Stimulated activated CD8-positive, alpha-beta memory T cell treated with anti-CD3 and anti-CD28 coated beads, Interleukin-7, amount 100 ng/mL, for 4 hours (primary cell): ENCODE measurements at places on chromosomes 13 and 19.

- no peak for DNase-seq
These were observed 168.4 kb downstream of the ZIC5 start for GRCh38 chr13:99803141-99803540.

DNA sequence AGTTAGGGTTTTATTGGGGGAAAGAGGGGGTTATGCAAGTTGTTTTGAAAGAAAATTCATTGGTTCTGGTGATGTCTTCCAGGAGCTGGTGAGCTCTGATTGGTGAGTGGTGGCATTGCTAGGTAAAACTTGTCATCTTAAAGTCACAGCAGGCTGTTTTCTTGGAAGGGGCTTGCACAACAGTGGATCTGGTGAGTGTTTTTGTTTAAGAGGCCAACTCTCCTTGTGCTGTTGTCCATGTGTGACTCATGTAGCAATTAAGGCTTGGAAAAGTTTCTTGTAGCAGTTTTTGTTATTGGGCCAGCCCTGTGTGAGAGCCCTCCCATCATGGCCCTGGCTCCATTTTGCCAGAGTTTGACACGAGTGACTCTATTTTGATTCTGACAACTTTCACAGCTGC is 109.4 kb downstream of the RFC3 start:
- DNase-seq, result no peak

DNA sequence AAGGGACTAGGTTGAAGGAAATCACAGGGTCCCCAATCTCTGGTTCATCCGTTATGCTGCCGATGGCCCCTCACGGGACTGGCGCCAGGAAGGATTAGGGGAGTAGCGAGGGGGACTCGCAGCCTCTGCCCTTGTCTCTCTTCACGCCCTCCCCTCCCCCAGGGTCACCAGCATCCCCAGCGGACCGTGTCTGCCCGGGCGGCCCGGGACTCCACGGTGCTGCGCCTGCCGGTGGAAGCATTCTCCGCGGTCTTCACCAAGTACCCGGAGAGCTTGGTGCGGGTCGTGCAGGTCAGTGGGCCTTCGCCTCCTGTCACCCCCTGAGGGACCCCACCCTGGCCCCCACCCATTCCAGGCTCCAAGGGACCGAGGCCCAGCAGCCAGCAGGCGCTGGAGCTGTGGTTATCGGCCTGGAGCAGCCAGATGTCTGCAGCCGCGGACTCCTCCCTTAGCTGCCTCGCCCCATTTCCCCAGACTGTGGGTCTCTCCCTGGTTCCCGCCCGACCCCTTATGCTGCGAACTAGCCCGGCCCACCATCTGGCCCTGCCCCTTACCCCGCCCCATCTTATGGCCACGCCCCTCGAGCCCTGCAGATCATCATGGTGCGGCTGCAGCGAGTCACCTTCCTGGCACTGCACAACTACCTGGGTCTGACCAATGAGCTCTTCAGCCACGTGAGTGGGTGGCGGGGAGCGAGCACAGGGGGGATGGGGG is 5.4 kb downstream of the PNPLA6 start:
- DNase-seq, result no peak

DNA sequence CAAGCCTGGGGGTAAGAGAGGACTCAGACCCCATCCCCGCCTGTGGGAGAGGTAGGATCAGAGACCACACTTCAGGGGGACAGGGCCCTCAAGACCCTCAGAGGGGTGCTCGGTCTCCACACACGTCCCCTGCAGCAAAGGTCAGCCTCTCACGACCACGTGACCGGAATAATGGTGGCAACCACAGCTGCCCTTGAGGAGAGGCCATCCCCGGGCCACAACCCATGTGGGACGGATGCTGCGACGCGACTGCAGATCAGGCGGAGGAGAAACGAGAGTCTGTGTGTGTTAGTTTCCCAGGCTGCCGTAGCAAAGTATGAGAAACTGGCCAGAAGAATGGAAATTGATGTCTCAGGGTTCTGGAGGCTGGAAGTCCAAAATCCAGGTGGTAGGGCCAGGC is 8.9 kb downstream of the MED25 start:
- DNase-seq, result no peak

GRCh38 chr13:103067751-103068555 is 1.7 kb upstream of the SLC10A2 start:
- DNase-seq, result no peak

DNA sequence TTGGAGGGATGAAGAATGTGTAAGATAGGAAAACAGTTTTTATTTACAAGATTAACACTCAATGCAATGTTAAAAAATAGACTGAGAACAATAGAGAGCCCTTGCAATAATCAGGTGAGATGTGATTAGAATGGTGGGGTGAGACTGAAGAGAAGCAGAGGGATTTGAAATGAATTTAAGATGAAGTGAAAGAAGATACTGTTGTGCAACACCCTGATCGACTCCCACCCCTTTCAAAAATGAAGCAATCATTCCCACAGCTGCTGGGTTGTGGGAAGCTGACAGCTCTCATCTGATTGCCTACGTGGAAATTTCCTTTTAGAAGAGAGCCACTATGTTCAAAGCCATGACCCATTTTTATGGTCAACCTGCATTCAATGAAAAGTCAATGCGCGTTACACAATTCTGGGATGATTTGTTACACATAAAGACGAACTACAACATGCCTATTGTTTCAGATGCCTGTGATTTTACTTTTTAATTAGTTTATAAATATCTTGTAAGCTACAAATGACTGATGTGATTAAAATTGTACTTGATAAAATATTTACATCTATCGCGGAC is 1374.8 kb downstream of the PCDH9 start:
- no peak for DNase-seq

DNA sequence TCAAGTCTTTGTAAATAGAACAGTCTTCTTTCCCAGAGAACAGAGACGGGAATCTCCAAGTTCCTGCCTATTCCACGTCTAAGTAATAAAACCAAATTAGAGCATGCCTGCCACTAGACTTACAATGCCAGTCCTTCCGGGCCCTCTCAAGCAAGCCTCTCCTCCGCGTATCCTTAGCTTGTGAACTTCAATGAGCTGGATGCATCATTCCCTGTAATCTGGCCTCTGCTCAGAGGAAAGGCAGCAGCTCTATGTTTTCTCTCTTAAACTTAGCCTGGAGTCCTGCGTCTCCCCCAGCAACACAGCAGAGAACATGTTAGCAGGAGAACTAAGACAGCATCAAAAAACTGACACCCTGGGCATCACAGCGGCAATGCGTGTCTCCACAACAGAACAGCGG is 8.2 kb downstream of the NALCN start:
- DNase-seq, result no peak

- DNase-seq, result peak; percentile 55
These were observed 8.2 kb upstream of the ERFL start for GRCh38 chr19:41936416-41936850.

DNA sequence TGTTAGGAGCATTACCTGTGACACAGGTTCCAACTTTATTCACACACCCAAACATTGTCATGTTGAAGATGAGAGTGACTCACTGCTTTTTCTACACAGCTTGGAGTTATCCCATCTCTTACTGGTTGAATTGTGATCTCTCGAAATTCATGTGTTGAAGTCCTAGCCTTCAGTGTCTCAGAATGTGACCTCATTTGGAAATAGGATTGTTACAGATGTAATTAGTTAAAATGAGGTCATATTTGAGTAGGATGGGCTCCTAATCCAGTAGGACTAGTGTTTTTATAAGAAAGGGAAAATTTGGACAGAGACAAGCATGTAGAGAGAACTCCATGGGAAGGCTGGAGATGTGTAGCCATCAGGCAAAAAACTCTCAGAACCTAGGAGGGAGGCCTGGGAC is 142.5 kb downstream of the POSTN start:
- no peak for DNase-seq

DNA sequence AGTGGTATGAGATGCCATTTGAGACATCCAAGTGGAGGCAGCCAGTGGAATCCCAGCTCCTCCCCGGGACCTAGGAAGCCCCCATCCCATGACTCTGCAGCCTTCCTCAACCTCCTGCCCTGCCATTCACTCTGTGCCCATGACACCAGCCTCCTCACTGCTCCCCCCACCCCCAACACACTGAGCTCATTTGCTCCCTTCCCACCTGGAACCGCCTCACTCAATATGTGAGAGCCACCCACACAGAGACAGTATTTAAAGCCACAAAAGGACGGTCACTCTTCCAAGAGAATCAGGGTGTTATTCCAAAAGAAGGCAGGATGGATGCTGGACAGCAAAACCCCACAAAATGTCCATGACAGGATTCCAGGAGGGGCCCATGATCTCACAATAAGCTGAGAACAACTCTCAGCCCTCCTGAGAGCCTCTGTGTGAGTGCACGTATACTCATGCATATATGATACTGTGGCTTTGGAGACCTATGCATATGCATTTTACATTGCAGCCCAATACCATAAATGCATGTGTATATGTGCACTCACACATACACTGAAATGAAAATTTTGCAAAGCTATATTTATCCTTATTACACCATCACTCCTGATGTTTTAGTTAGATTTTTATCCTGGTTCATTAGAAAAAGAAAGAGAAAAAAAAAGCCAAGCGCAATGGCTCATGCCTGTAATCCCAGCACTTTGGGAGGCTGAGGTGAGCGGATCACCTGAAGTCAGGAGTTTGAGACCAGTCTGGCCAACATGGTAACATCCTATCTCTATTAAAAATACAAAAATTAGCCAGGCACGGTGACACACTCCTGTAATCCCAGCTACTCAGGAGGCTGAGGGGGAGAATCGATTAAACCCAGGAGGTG is 10.8 kb upstream of the RANBP3 start:
- DNase-seq, result no peak

DNA sequence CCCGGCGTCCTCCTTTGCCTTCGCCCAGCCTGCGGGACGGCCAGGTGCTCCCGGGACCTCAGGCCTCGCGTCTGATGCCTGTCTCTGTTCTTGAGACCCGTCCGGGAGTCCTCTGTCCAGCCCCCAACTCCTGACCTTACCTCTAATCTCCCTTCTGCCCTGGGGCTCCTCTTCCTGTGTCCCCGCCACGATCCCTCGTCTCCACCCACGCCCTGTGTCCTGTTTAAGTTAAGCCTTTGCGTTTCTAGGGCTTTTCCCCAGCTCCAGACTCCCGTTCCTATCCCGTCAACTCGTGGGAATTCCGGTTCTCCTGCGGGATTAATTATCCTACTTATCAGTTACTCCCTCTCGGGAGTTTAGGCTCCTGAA is 686 bp downstream of the LENG8 start:
- no peak for DNase-seq

DNA sequence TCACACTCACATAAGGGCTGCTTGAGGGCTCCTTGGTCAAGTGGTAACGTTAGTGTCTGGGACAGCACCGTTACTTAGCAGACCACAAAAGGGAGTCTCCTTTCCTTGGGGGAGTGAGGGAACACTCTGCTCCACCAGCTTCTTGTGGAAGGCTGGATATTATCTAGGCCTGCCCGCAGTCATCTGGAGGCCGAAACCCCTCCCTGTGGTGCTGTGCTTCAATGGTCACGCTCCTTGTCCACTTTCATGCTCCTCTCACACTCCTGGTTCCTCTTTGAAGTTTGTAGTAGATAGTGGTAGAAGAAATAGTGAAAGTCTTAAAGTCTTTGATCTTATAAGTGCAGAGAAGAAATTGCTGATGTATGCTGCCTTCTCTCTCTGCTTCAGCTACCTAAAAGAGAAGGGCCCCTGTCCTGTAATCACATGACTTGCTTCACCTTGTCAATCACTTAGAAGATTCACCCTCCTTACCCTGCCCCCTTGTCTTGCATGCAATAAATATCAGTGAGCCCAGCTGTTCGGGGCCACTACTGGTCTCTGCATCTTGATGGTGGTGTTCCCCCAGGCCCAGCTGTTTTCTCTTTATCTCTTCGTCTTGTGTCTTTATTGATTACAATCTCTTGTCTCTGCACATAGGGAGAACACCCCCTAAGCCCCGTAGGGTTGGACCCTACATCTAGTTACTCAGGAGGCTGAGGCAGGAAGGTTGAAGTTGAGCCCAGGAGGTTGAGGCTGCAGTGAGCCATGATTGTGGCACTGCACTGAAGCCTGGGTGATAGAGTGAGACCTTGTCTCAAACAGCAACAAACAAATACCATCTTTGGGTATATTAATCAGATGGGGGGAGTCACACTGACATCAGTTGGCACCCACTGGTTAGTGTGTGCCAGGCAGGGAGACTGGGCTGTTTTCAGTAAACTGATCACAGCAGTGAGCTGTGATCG is 11.6 kb upstream of the MZF1 start:
- no peak for DNase-seq

GRCh38 chr13:103517768-103518102 is 451.5 kb upstream of the SLC10A2 start:
- DNase-seq, result no peak

- no peak for DNase-seq
These were observed 18.4 kb downstream of the ADGRL1 start for GRCh38 chr19:14187561-14187960.

GRCh38 chr13:30805603-30806011 is 70.3 kb downstream of the ALOX5AP start:
- no peak for DNase-seq

- no peak for DNase-seq
These were observed 2.2 kb downstream of the BST2 start for GRCh38 chr19:17402982-17403855.

GRCh38 chr13:74561155-74561554 is 427.0 kb upstream of the KLF12 start:
- DNase-seq, result no peak

DNA sequence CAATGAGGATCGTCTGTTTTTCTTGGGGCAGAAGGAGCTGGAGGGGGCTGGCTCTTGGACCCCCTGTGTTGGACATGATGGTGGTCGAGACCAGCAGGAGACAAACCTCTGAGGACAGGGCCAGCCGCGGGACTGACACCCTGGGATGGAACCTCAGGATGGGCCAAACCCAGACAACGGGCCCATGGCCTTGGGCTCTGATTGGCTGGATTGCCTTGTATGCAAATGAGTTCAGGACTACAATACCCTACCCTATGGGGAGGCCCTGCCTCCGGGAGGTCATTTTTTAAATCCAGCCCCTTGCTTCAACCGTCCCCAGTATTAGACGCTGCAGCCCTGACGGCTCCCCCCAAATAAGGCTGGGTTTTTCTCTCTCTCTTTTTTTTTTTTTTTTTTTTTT is 22.0 kb downstream of the SLC5A5 start:
- no peak for DNase-seq

- DNase-seq, result no peak
These were observed 54.7 kb downstream of the C13orf46 start for GRCh38 chr13:113918981-113919701.

- DNase-seq, result no peak
These were observed 13.9 kb downstream of the APLP1 start for GRCh38 chr19:35882114-35882832.

- DNase-seq, result no peak
These were observed 8.3 kb downstream of the XPO4 start for GRCh38 chr13:20894245-20894644.
